Activated CD4-positive, alpha-beta T cell treated with anti-CD3 and anti-CD28 coated beads for 24 hours (primary cell): ENCODE measurements at places on chromosomes 2 and 18.

- no peak for DNase-seq
These were observed 75.1 kb downstream of the SPRED2 start for GRCh38 chr2:65357095-65357958.

DNA sequence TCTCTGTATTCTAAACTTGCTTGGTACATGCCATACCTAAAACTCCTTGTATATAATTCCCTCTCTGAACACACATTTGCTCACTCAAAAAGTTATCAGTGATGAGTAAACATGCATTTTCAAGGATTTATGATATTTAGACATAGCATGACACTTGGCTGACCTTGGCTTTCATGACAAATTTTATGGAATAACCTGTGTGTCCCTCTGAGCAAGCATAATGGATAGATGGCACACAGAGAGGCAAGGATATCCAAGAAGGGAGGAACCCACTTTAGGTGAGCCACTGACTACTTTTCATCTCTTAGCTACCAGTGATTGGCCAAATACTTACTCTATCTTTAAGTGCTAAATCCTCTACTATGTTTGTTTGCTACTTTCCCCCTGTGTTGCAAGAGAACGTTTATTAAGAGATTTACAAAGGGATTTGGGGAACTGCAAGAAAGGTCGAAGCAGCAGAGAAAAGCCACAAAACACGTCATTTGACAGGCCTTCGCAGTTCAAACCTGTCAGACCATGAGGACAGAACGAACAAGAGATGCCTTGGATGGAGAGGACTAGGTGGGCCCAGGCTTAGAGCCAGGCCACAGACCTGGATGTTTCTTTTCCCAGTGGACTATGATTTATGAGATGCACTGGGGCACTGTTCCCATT is 379.9 kb downstream of the NBAS start:
- DNase-seq: no peak

- DNase-seq: no peak
These were observed 38.0 kb downstream of the CMPK2 start for GRCh38 chr2:6827566-6828298.

DNA sequence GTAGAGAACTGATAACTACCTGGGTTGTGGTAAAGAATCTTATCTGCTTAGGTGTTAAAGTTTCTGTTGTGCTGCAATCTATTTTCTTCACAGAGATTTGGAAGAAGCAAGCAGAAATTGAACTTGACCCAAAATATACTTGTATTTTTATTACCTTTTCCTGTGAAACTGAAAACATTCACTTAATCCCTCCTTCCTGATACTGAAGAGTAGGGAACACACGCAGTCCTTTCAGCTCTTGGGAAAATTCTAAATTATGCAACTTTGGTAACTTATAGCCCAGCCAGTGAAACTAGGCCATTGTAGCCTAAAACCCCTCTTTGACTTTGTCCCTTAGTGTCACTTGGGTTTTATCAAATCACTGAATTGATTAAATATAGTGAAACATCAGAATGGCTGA is 128.4 kb upstream of the MEIS1 start:
- DNase-seq: no peak

- DNase-seq: no peak
These were observed 94.8 kb downstream of the SH3BP4 start for GRCh38 chr2:235046589-235046988.

GRCh38 chr2:137123226-137123625 is 357.9 kb downstream of the THSD7B start:
- DNase-seq: no peak

GRCh38 chr2:7098816-7099215 is 181.6 kb downstream of the RNF144A start:
- DNase-seq: no peak

GRCh38 chr2:164456619-164457018 is 164.7 kb downstream of the GRB14 start:
- DNase-seq: no peak

DNA sequence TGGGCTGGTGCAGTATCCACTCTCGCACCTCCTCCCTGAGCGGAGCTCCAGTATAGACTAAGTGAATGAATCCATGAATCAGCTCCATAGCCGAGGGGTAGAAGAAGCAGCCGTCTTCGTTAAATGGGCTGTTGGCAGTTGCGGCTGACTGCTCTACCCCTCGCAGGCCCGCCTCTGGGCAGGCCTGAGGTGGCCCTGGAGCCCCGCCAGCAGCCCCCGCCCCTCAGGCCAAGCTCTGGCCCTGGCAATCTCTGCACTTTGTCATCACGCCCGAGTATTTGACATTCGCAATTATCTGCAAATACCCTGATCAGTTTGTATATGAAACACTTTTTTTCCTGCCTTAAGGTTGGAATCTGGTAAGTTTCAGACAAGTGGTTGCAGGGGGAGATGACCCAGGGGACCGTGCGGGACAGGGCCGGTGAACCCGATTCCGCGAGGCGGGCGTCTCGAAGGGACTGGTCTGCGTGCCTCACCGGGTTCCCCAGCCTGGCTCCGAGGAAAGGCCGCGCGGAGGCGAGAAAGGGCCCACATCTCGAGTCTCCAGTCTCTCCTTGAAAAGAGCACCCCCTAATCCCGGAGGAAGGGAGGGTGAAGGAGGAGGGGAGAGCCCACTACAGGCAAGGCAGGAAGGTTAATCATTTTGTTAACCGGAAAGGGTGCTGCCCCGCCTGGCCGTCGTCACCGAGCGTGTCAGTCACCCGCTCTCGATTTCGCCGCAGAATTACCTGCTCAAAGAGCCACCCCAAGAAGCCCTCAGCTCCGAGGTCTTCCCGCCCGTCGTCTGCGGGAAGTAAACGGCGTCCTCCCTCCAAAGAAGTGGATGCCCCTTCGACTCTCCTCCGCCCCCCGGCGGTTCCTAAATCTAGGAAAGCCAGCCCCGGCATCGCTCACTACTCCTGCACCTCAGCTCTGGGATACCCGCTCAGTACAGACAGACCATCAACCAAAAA is 11.1 kb upstream of the SATB2 start:
- no peak for DNase-seq

- no peak for DNase-seq
These were observed 105.0 kb upstream of the STK17B start for GRCh38 chr2:196276421-196276820.

- no peak for DNase-seq
These were observed 458.7 kb upstream of the HNRNPA3 start for GRCh38 chr2:176753752-176754474.

DNA sequence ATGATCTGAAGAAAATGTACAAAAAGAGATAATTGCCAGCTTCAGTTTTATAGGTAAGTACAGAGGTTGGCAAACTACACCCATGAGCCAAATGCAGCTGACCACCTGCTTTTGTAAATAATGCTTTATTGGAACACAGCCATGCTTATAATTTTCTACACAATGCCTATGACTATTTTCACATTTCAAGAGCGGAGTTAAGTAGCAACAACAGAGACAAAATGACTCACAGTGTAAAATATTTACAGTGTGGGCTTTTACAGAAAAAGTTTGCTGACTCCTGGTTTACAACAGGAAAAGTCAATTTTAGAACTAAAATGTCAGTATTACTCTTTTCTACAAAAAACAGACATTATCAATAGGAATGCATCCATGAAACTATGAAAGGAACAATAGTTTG is 26.0 kb downstream of the CWC22 start:
- no peak for DNase-seq
